Heart left ventricle (tissue), 16 donors: ENCODE measurements at places on chromosomes 12 and 14.

GRCh38 chr14:34211732-34212131 lies 250.3 kb downstream of the SPTSSA start:
- no peak for DNase-seq

DNA sequence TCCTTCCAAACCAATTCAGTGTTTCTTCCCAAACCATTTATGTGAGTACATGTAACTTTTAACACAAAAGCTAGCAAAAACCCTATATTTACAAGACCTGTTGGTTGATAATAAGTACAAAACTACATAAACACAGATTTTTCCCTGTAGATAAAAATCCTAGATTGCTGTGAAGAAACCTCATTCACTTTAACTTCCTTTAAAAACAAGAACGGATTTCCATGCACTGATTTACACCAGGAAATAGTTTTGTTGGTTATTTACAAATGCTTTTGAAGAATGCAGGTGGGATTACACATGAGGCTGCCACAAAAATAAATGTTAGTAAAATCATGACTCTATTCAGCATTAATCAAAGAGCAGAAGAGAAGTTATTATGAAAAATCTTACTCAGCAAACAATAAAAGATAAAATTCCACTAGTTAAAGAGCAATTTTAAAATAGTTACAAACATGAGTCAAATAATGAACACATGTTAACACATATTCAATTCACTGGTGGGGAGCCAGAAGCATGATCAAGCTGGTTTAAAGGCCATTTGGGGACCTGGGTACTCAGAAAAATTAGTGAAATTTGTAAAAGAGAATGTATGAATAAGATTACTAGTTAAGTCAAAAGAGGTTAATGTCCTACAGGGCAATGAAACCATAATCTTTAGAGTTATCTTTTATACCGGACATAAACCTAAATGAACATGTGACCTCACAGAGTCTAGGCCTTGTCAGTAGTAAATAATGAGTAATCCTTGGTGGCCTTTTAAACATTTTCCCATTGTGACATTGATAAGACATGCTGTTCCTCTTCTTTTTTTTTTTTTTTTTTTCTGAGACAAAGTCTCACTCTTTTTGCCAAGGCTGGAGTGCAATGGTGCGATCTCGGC lies 79.9 kb downstream of the PHLDA1 start:
- no peak for DNase-seq

GRCh38 chr12:104569346-104570173 lies 112.8 kb downstream of the CHST11 start:
- DNase-seq, result no peak

DNA sequence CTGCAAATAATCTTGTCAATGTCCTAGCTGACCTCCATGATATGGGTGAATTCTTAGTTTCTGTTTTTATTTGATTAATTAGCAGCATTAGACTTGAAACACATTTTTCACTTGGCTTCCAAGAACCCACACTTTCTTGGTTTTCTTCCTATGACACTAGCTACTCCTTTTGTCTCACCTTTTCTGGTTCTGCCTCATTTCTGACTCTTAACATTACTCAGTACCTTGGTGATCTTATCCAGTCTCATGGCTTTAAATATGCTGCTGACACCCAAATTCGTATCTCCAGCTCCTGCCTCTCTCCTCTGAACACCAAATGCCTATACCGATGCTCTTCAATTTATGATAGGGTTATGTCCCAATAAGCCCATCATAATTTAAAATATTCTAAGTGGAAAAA lies 32.0 kb upstream of the SSTR1 start:
- DNase-seq, result no peak

DNA sequence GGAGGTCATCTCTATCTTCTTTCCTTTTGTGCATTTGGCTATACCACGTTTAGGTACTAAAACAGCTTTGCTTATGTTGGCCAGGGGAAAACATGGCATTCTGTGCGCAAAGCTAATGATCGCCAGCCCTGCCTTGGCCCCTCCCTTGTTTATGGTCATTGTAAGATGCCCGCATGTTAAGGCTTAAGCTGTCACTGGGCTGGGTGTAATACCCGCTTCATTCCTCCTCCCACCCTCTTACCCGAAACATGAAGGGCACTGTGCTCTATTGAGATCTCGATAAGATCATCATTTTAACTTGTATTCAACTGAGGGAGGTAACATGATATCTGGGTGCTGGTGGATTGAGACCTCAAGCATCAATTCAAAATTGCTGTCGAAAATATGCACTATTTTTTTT lies 34.7 kb downstream of the BRI3BP start:
- no peak for DNase-seq

- no peak for DNase-seq
These were observed 2.4 kb downstream of the SINHCAF start for GRCh38 chr12:31323391-31324115.

DNA sequence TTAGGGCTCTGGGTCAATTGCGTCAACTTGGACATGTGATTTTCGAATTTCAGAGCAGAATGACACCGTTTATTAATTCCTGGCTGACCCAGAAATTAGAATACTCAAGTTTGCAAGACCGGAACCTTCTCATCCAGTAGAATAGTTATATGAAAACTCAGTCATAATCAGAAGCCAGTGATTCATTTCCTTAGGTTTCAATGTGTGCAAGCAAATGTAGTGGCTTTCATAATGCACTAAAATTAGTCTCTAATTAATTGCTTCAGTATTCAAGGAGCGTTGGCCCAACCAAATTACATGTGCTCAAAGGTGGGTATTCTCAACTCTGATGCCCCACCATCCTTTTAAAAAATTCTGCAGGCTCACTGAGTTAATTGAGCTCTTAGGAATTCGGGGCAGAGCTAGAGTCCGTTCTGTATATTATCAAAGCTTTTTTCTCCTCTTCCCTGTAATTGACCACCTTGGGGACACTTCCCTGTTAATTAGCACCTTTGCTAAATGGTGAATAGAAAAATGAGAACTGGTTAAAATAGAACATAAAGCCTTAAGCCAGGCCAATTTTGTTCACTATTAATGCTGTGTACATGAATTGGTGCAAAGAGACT lies 55.4 kb downstream of the DAO start:
- no peak for DNase-seq

GRCh38 chr12:32489070-32489469 lies 89.7 kb downstream of the FGD4 start:
- DNase-seq, result no peak

- DNase-seq, result no peak
These were observed 189.0 kb downstream of the AACS start for GRCh38 chr12:125254236-125254635.

DNA sequence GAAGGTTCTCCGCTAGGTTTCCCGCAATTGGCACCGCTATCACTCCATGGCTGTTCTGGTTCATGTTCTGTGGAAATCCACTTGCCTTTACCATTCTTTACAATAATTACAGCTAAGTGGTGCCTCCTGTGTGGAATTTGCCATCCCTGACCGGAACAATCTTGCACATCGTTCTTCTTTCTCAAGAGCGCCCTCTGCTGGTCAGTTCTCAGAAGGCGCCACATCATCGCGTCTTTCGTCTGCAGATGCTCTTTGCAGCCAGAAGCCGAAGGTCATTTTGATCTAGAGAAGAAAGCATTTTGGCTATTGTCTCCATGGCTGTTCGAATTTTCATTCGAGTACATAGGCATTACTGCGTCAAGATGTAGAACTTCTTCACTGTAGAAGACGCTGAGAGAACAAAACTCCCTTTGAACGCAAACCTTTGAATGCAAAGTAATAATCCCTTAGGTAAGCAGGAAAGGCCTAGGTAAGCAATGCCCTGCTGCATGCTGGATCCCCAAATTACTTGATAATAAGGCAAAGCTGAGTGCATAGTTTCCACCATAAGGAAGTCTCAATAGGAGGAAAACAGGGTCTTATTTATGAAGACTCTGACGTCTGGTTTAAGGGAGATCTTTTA lies 10.1 kb upstream of the RTRAF start:
- peak; percentile 74 for DNase-seq

DNA sequence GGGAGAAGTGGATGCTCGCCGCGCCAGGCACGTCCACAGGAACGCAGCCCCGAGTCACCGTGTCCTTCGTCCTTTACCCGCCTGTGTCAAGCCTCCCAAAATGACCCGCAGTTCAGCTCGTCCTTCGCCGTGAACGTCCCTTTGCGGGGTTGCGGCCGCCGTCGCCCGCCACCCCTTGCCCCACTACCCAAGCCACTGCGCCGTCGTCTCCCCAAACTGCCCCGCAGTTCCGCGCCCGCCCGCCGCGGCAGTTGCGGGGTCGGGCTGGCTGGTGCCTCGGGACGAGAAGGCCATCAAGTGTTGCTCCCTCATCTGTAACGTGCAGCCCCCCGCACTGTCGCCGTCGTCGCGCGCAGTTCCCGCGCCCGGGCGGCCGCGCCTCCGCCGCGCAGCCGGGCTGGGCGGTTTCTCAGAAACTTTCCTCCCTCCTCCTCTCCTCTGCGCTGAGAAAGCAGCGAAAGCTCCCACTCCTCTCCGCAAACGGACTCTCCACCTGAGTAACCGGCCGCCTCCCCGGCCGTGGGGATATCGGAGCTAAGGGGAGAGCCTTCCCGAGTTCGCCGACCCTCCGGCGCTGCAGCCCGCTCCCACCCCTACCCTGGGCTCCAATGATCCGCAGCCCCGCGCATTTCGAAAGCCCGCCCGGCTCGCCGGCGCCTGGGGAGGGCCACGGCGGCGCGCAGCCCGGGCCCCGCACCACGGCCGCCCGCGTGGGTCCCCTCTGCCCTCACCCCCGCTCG lies 6.7 kb downstream of the CDKN1B start:
- peak; percentile 55 for DNase-seq

GRCh38 chr12:131049549-131050339 lies 96.0 kb downstream of the ADGRD1 start:
- DNase-seq, result no peak

GRCh38 chr12:88932457-88932856 lies 352.2 kb upstream of the KITLG start:
- no peak for DNase-seq

- no peak for DNase-seq
These were observed 16.3 kb downstream of the TESPA1 start for GRCh38 chr12:54968181-54968730.

DNA sequence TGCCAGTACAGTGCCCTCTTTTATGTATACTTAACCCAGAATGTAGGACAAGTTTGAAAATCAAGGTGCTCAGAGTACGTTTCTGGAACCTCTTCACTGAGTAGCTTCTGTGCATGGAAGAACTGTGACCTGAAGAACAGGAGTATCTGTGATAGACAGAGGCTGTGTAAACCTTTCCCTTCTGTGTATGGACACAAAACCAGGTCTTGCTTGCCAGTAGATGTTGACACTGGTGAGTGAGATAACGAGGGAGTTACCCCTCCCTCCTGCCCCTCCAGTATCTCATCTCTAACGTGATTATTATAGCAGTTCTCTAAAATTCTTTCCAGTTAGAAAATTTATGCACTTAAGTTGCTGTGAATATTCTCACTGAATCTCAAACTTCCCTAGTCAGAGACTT lies 170.8 kb downstream of the RPL10L start:
- no peak for DNase-seq

DNA sequence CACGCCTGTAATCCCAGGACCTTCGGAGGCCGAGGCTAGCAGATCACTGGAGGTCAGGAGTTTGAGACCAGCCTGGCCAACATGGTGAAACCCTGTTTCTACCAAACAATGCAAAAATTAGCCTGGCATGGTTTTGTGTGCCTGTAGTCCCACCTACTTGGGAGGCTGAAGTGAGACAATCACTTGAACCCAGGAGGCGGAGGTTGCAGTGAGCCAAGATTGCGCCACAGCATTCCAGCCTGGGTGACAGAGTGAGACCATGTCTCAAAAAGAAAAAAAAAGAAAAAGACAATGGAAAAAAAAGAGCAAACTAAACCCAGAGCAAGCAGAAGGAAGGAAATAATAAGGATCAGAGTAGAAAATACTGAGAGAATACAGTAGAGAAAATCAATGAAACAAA lies 5.4 kb downstream of the CHURC1 start:
- DNase-seq, result no peak

- no peak for DNase-seq
These were observed at the start of gene HIP1R for GRCh38 chr12:122834921-122835749. Gene HIP1R (plus strand): TSS chr12:122835457. CDS start chr12:122835551, 94 bp downstream.

- DNase-seq, result no peak
These were observed 60.2 kb downstream of the RFX4 start for GRCh38 chr12:106643000-106643399.

DNA sequence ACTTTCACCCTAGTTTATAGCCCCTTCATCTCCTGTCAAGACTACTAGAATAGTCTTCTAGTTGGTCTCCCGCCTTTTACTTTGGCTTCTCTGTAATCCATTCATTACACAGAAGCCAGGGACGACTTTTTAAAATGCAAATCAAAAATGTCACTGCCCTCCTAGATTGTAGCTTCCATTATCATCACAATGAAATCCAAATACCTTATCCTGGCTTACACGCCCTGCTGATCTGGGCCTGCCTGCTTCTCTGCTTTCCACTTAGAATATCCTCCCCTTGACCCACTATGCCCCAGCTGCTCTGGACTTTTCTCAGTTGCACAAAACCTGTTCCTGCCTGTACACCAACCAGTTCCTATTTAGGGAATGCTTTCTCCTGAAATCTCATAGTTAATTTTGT lies 4.5 kb upstream of the EEA1 start:
- DNase-seq, result no peak

GRCh38 chr14:72701237-72701565 lies 192.7 kb downstream of the DPF3 start:
- DNase-seq, result no peak

GRCh38 chr14:77782202-77782601 lies 17.7 kb upstream of the ADCK1 start:
- DNase-seq, result no peak

DNA sequence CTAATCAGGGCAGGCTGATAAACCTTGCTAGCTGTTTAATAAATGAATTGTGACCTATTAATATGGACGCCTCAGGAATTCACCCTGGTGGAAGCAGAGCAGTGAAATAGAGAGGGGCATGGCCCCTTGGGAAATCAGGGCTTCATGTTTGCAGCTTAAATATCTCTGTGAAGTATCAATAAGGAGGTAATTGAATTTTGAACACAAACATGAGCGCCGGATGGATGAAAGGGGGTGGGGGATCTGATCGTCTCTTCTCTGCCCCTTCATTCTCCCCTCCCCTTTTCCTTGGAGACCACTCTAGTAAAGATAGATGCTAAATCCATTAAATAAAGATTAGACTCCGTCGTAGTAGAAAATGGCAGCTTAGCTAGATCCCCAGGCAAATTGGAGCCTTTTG lies 70.5 kb downstream of the LIN52 start:
- no peak for DNase-seq

DNA sequence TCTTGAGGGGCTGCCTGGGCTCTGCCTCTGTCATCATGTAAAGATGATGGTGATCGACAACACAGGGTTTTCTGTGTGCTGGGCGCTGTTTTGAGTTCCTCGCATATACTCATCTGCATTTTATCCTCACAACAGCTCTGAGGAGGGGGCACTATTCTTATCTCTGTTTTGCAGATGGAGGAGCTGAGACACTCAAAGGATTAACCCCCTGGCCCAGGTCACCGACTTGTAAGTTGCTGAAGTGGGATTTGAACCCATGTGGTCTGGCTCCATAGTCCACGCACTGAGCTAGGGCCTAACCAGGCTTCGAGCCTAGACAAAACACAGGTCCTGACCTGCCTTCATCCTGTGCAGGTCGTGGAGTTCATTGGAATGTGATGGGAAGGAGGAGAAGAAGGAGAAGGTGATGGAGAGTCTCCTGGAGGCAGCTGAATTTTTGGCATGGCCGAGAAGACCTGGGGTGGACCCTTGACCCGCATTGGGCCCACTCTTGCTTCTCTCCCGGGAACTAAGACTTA lies 140.0 kb downstream of the ASCL4 start:
- DNase-seq, result no peak
